ENCODE measurements at places on chromosomes 3 and 15.
A peak's percentile ranks its signal among the peaks of the same experiment; 100 is the strongest.

GRCh38 chr3:64825404-64826120 is 137.8 kb upstream of the ADAMTS9 start:
- DNase-seq: no peak

- no peak for DNase-seq
Observed at GRCh38 chr3:116920826-116921610, 211.4 kb downstream of the TUSC7 start.

- DNase-seq: no peak
Observed at GRCh38 chr3:97291901-97292300, 472.7 kb upstream of the ARL6 start.

- no peak for DNase-seq
Observed at GRCh38 chr3:125271127-125271526, 58.6 kb upstream of the SLC12A8 start.

DNA sequence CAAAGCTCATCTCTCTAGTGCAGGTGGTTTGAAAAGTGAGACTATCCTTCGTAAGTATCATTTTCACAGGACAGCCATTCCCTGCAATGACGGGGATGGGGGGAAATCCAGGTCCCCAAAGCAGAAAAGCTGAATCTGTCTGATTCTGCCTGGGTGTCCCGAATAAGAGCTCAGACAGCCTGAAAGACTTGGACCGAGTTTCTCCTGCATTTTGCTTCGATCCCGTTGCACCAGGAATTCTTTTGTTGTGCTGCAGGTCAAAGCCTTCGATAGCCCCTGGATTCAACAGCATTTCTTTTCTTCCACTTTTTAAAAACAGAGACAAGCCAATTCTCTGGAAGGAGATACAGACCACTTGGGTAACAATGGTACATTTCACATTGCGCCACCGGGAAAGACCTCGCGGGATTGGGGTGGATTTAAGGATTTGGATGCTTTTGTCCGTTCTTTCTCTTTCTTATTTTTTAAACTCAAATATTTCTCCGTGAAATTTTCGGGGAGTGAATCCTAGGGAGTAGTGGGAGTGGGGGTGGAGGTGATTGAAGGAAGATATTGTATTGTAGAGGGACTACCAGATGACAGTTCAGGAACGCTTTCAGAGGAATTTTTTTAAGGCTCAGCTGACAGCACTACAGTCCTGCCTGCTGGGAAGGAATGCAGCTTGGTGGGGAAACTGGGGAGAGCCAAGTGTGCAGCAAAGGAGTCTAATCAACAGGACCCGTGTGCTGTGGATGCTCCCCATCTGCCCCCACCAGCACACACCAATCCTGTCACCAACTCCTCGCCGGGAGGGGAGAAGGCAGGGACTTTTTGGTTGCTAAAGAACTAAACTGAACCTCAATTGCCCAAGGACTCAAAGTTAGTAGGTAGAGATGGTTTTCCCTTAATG is 2.6 kb downstream of the SLITRK3 start:
- DNase-seq: no peak

DNA sequence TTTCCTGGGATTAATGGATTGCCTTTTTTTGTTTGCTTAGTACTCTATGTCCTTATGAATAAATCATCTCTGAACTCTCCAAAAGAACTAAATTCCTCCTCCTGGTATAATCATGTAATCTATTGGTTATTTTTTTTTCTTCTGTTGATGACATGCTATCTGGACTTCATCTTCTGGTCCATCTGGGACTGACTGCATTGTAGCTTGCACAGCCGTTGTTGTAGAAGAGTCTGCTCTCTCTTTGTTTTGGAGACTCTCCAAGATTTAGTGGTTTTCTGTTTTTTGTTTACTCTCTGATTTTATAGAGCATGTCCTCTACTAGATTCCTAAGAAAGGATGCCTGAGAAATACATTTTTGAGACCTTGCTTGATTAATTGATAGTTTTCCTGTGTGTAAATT is 19.1 kb downstream of the IREB2 start:
- peak; percentile 52 for DNase-seq

- DNase-seq: no peak
Observed at GRCh38 chr3:48594417-48595049, 596 bp downstream of the COL7A1 start.

DNA sequence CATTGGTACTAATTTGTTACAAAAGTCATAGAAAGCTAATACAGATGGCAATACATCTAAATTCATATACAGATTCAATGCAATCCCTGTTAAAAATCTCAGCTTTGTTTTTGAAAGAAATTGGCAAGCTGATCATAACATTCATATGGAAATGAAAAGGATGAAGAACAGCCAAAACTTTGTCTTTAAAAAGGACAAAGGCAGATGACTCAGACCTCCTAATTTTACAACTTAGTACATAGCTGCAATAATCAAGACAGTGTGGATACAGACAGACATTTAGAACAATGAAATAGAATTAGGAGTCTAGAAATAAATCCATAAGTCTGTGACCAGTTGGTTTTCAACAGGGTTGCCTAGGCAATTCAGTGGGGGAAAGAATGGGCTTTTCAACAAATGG is 63.3 kb downstream of the AQP9 start:
- peak; percentile 80 for DNase-seq

- no peak for DNase-seq
Observed at GRCh38 chr3:61892891-61893290, 331.5 kb downstream of the PTPRG start.

GRCh38 chr3:94433811-94434210 is 370.9 kb downstream of the NSUN3 start:
- DNase-seq: no peak

DNA sequence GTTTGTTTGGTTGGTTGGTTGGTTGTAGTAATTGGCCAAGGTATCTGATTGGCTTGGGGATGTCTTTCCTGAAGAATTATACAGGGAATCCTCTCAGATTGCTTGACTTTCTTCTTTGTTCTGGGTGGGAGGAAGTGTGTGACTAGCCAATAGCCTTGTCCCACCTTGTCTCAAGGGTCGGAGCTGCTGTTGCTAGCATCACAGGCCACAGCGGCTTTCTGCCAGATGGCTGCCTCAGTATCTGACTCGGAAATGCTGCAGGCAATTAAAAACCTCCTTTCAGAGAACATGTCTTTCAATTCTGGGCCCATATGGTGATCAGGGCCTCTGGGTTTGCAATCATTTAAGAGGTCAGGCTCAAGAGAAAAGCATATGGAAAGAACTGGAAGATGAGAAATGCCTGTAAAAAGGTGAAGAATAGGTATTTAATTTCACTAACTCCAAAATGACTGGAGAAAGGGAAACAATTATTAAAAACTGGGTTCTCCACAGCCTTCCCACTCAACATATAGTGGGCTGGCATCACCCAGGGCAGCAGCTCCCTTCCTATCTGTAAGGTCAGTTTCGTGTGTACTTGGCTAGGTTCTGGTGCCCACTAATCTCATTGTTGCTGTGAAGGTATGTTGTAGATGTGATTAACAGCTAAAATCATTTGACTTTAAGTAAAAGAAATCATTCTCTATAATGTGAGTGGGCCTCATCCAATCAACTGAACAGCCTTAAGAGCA is 32.4 kb downstream of the TGFBR2 start:
- DNase-seq: no peak

- peak; percentile 78 for DNase-seq
Observed at GRCh38 chr15:79682285-79682684, 214.5 kb downstream of the MTHFS start.

GRCh38 chr3:167346171-167346570 is 33.9 kb downstream of the ZBBX start:
- no peak for DNase-seq

GRCh38 chr15:78156653-78157052 is 7.5 kb downstream of the IDH3A start:
- DNase-seq: no peak

DNA sequence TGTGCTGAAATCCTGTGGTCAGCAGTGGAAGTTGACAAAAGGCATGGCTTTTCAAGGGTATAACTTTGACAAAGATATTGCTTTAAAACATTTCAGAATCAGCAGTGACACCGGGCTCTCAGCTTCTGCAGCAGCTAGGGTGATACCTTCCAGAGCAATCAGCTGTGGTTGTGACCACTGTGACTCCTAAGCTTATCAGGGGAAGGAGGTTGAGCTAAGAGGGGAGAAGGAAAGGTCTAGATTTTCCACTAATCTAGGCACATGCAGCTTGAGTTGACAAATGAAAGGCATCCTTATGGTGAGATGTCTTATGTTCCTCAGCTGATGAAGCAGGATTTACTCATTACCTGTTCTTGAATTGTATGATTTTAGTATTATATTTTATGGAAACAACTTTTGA is 16.3 kb upstream of the LRRFIP2 start:
- DNase-seq: no peak

DNA sequence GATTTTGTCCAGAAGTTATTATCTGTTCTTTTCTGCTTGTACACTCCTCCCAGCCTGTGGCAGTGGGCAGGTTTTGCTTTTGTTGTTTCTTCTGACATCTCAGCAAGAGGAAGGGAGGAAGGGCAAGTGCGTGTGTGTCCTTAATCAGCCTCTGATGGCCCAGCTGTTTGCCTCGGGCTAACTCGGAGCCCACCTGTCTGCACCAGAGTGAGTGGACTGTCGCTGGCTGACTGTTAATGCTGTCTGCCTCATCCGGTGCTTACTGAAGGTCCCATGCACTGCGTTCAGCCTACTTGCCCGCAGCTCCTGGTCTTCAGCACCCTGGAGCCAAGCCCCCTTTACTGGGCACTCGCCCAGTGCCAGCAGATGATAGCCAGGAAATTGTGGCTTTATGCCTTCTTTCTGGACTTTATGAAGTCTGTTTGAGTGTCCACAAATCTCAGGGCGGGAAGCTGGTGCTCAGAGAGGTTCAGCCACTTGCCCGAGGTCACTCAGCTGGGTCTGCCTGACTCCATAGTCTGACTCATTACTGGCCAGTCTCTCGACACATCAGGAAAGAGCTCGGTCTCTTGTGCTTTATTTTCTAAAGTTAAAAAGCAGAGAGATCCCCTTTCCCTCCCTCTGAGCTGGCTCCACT is 89.5 kb downstream of the CHRNA7 start:
- no peak for DNase-seq

DNA sequence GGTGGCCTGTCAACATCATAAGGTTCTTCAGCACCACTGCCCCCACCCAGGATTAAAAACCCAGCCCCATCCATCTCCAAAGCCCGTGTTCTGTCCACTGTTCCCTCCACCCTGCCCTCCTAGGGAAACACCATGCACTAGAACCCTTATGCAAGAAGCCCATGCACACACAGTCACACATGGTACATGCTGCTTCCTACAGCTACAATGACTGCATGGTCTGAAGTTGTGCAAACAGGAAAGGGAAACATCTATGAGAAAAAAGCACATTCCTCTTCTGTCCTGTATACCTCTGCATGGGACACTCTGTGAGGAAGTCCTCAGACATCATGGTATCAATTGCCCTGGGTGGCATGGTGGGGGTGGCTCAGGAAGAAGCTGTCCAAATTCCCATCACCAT is 108.6 kb upstream of the MRPS22 start:
- no peak for DNase-seq

GRCh38 chr3:122688996-122689395 is 8.4 kb downstream of the PARP14 start:
- no peak for DNase-seq

GRCh38 chr3:58161435-58162398 is 49.1 kb downstream of the DNASE1L3 start:
- DNase-seq: peak; percentile 74

DNA sequence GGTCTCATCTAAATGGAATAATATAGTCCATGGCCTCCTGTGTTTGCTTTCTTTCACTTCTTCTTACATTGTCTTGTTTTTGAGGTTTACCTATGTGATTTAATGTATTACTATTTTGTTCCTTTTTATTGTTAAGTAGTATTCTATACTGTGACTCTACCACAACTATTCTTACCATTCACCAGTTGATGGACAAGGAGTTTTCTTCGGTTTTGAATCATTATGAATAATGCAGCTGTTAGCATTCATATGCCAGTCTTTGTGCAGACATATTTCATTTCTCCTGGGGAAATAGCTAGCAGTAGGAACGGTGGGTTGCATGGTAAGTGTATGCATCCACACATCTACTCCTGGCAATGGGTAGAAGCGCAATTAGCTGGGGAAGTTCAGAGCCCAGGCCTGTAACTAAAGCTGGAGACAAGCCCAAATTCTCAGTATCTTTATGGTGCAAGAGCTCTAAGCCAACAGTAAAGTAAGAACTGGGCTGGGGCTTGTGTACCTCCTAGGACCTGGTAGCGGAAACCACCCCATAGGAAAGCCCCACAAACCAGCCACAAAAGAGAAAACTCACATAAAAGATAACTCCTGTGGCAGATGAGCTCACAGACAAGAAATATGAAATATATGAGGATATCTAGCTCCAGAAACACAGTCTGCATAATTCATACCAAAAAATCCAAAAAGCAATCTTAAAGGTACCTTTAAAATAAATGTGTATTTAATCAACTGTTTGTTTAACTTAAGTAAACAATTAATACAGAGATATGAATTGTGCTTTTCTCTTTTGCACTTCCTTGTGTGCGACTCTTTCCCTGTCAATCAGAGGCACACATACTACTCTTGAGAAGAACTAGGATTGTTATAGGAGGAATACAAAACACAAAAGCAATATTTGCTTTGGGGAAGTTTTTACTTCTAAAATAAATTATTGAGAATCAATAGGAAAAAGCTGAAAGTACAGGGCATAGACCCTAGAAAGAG is 2.7 kb upstream of the CSTA start:
- no peak for DNase-seq

DNA sequence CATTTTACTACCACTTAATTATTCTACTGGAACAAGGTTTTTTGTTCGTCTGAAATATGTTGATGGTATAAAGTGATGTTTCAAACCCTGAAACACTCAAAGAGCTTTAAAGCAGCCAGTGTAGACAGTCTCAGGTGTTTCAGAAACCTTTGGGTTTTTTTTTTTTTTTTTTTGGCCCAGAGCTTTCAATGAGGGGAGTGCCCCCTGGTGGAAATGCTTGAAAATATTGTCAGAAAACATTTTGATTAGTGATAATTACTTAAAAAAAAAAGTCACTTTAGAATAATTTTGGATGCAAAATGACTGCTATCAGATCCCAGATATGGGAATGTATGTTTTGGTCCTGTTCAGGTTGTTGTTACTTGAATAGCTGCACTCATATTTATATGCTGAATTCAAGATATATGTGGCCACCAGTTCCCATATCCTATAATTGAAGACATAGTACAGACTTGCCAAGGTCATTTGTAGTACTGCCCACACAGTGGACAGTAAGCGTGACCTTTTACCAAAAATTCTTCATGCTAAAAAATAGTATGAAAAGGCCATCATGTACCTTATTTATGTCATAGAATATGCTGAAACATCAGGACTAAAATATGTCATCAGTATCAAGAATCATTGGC is 35.9 kb downstream of the SATB1 start:
- peak; percentile 2 for DNase-seq

- no peak for DNase-seq
Observed at GRCh38 chr15:81295486-81296121, 28.3 kb downstream of the STARD5 start.

DNA sequence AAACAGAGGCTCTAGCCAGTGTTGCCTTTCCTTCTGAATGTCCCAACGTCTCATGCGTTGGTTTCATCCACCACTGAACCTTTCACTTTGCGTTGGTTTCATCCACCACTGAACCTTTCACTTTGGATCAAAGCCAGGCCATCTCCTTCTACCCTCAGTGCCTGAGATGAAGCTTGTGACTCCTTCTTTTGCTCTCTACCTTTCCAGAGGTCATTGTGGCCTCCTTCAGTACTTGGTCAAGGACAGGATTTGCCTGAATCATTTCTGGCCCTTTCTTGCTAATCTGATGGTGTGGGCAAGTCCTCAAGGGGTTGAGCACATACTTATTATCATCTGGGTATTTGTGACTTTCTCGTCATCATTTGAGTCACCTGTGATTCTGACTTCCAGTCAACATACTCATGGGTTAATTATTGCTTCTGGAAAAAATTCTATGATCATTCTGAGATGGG is 50.0 kb downstream of the SELENOT start:
- no peak for DNase-seq
